Activated CD4-positive, alpha-beta T cell treated with anti-CD3 and anti-CD28 coated beads for 48 hours (primary cell): ENCODE measurements at places on chromosomes 11 and 22.

- peak; percentile 41 for DNase-seq
Observed at GRCh38 chr11:6746086-6746618, 25.6 kb downstream of the OR2AG2 start.

DNA sequence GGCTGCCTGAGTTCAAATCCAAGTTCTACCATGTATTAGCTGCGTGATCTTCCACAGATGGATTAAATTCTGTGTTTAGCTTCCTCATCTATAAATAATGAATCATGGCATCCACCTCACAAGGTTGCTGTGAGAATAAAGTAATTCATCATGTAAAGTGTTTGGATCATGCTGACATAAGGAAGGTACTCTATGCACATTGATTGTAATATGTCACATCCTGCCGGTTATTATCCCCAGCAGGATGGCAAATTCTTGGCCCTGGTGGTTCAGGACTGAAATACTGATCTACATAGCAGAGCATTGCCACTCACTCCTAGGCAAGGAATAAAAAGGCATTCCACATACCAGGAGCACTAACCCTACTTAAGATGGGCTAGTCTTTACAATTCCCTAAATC is 40.8 kb downstream of the LGR4 start:
- DNase-seq: no peak

GRCh38 chr11:96151501-96151900 is 191.5 kb downstream of the MAML2 start:
- no peak for DNase-seq

GRCh38 chr11:84163116-84163515 is 876.9 kb upstream of the CCDC90B start:
- no peak for DNase-seq

DNA sequence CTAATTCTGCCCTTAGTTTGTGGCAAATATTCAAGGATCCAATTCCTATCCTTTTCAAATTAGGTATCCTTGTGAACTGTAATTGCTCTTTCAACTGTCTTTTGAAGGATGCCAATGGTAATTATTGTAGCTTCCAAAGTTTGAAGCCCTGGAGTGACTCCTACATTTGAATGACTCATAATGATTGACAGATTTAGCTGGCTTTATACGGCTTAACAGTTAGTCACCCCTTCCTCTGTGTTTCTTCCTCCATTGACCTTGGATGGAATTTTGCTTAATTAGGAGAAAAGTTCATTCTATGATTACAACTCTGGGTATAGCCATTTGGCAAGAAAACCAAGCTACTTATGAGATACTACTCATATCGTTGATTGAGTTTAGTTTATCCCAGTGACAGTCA is 639.3 kb upstream of the KIRREL3 start:
- DNase-seq: no peak

DNA sequence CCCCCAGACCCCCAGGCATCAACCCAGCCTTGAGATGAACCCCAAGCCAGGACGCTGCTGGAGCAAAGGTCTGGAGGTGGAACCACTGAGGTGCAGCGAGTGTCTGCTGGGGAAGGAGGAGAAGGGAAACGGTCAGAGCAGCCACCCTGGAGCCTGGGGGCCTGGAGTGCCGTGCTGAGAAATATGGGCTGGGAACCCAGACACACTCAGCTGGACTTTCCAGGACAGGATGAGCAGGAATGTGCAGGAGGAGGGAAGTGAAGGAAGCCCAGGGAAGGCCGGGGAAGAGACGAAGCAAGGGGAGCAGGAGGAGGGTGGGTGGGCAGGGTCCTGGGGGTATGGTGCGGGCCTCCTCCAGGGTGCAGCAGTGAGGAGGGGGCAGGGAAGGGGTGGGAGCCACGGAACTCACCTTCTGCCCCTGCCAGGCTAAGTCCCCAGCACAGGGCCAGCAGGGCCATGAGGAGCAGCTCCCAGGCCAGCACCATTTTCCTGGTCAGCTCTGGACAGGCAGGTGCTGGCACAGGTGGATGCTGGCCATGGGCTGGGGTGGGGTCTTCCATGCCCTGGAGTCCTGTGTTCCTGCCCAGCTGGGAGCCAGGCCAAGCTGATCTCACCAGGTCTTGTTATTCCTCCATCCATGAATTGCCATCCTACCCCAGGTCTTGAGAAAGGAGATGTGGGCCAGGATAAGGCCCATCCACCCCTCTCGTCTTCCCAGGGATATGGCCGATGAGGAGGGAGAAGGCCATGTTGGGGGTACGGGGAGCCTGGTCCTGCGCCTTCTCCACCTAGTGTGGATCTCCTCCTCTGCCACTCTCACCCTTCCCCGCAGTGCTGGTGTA is 40.0 kb downstream of the CSF2RB start:
- DNase-seq: no peak

DNA sequence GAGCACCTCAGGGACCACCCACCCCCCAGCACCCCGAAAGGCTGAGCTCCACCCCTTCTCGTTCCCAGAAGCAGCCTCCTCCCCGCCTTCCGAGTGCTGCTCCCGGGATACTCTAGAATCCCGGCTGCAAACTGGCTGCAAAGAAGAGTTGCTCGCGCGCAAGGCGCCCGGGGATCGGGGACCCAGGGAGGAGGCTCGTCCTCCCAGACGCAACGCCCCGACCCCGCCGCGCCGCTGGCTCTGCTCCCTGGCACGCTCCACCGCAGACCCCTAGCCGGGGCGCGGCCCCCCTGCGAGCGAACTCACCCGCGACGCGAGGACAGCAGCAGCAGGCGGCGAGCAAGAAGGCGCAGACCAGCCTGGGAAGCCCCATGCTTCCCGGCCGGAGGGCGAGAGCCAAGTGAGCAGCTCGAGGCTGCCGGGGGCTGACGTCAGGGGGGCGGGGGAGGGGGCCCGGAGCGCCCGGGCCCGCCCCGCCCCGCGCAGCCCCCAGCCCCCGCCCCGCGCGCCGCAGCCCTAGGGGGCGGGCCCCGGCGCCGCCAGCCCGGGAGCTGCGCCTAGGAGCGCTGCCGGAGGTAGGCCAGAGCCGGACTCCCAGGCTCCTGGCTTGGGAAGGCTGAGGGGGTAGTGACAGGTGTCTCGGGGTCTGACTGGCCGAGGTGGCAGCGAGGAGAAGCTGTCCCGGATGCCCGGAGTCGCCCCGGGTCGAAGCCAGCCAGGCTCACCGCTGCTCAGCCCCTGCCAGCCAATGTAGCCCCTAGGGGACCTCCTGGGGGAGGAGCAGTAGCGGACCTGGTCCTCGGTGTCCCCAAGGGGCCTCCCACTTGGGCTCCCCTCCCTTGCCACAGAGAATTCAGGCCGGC is at the start of gene MCAM:
MCAM (minus strand) TSS at position 402 of the 863 bp plus-strand sequence; CDS start at position 373, 29 bp downstream.
- no peak for DNase-seq

- DNase-seq: peak; percentile 57
Observed at GRCh38 chr11:70650075-70650909, 252.0 kb downstream of the CTTN start.

- DNase-seq: no peak
Observed at GRCh38 chr11:67057205-67057672, 592 bp downstream of the RHOD start.

DNA sequence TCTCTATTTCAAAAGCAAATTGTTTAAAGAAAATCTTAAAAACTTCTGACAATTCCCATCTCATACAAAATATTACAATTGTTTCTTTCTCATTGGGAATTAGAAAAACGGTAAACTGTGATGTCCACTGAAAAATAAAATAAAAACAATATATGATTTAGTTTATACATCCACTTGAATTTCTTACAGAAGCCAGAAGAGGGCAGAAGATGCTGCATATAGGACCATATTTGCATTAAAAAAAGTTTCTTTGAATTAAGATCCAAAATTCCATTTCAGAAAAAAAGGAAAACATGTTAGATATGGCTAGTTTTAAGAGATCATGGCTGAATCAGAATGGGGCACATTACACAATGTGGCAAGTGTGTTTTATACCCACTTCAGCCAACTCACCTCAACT is 39.3 kb upstream of the LRRC4C start:
- no peak for DNase-seq

- no peak for DNase-seq
Observed at GRCh38 chr11:78170874-78171549, 17.4 kb downstream of the KCTD21 start.

DNA sequence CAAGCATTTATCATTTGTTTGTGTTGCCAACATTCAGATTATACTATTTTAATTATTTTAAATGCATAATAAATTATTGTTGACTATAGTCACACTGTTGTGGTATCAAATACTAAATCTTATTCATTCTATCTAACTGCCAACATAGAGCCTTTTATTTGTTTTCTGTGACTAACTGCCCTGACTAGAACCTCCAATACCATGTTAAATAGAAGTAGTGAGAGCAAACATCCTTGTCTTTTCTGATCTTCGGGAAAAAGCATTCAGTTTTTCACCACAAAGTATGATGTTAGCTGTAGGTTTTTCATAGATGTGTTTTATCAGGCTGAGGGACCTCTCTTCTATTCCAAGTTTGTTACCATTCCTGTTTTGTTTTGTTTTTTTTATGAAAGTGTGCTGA is 15.2 kb downstream of the TRIM34 start:
- DNase-seq: no peak

DNA sequence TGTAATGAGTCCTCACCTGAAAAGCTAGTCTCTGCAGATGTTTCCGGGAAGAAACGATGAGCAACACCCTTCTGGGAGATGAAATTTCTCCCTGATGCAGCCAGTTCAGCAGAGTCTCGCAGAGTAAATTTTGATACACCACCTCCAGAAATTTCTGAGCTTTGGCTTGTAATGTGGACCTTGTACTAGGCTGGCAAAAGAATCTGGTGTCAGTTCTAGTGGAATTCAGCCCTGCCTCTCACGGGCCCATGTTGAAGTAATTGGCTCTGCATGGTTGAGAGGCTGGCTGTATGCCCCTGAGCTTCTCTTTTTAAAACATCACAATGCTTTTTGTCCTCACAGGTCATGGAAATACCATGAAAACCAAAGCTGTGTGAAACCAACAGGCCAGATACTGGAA is at the start of gene GLYAT:
GLYAT (minus strand) TSS at position 125 of the 400 bp plus-strand sequence. CDS start 7,447 bp downstream, outside the sequence.
- no peak for DNase-seq

DNA sequence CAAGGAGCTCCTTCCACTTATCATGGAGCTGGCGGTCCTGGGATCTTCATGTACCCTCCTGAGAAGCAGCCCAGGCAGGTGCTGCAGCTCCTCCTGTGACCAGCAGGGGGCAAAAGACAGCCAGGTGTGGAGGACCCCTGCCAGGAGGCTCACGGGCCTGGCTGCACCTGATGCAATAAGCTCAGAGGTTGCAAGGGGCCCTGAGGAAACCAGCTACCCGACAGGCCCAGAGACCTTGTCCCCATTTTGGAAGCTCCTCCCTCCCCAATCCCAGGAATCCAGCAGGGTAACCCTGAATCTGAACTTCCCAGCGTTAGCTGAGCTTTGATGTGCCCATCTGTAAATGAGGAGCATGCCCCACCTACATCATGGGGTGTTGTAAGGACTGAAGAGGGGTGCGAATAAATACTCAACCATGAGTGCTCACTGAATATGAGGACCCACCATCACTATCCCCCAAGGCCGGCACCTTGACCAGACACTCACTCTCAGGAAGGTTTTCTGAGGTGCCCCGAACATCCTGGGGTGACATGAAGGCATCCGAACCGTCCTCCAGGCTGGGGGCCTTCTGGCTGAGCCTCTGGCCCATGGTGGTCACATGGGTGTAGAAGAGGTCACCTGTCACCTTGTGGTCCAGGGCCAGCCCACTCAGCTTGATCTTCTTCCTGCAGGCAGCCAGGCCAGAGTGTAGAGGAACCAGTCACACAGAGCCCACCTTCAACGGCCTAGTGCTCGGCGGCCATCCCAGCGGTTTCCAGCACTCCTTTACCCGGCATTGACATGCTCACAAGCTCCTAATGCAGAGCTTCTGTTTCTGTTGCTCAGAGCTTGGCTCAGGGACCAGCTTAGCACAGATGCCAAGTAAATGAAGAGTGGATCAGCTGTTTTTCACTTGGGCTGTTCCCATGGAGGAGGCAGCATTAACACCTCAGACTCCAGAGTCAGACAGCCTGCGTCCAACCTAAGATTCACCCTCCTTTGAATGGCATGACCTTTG is 21.7 kb downstream of the SLC43A1 start:
- DNase-seq: peak; percentile 85

DNA sequence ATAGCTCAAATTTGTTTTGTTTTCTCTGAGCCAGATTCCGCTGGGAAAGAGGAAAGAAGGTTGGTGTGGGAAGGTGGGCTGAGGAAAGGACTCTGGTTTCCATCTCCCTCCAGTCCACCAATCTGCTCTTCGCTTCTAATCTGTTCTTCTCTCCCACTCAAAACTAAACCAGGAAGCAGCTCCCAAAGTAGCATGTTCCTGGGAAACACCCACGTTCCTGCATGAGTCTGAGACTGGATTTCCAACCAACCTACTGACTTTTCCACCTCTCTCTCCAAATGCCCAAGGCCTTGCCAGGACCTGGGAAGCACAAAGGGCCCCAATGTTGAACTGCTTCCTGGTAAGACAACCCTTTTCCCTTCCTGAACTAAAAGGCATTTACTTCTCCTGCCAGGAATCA is 110.2 kb downstream of the WT1 start:
- DNase-seq: no peak

GRCh38 chr11:59262177-59262818 is 49.6 kb upstream of the MPEG1 start:
- no peak for DNase-seq

DNA sequence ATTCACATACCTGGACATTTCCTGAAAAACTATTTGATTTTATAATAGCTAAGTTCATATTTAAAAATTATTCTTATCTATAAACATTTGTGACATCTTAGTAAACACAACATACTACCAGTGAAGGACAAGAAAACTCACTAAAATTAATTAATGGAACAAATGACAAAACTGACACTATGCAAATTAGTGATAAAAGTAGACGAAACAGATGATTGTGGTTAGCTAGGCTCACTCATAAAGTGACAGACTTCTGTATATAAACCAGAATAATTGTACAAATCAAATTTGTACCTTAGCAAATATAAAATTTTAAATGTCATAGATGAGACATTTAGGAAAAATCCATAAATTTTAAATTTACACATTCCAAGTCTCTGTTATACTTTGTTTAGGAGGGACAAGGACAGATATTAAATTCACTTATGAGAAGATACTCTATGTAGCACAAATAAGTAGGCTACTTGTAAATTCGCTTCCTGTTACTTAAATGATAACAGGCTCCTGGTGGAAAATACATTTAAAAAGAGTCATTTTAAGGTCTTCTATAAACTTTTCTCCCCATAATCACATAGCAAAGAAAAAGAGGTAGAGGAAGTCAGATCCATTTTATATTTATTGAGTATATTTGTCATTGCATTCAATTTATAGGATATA is 81.2 kb downstream of the KIF18A start:
- no peak for DNase-seq

DNA sequence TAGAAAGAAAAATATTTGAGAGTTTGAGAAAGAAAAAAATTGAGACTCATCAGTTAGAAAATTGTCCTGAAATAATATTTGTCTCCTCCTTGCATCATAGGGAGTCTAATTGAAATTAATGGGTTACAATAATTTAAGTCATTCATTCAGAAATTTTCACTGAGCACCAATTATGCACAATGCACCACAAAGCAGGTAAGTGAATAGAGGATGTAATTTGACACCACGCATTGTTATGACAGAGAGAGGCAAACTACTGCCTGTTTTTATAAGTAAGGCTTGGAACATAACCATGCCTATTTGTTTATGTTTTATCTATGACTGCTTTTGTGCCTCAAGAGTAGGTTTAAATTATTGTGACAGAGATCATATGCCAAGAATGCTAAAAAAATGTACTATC is 537.9 kb upstream of the FAT3 start:
- no peak for DNase-seq

- no peak for DNase-seq
Observed at GRCh38 chr11:114775875-114776621, 97.7 kb downstream of the NXPE2 start.

GRCh38 chr11:39462506-39462905 is 1996.9 kb downstream of the LRRC4C start:
- no peak for DNase-seq

- DNase-seq: no peak
Observed at GRCh38 chr11:88537613-88538012, 200.1 kb upstream of the CTSC start.
